ENCODE measurements at places on chromosomes 6 and 20.

DNA sequence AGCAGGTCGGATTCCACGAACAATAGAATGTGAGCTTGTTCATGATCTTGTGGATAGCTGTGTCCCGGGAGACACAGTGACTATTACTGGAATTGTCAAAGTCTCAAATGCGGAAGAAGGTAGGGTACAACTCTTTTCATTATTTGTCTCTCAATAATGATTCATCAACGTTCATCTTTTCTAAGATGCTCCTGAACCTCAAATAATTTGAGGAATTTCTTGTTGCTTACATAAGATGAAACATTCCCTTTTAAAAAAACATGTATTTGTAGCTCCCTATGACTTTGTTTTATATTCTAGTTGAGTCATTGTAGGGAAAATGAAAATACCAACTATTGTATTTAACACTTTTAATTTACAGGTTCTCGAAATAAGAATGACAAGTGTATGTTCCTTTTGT is 17.0 kb downstream of the MCM8 start:
- no peak for DNase-seq

GRCh38 chr6:169312658-169313346 is 59.2 kb upstream of the THBS2 start:
- no peak for DNase-seq

- peak; percentile 80 for DNase-seq
These were observed 44.9 kb upstream of the ID1 start for GRCh38 chr20:31560094-31560745.

DNA sequence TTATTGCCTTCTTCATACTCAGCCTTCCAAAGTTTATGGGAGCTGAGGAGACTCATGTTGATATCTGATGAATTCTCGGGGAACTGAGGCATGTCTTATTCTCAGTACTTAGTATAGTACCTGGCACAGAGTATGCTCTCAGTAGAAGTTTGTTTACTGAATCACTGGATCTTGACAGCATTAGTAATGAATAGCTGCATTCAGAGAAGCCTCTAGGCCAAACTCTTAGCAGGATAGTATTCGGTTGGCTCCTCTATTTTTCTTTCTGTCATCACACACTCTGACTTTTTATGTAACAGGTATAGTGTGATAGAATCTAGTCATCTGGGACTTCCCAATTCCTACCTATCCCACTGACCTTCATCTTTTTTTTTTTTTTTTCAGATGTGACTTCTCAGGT is 566.4 kb upstream of the MAN1A1 start:
- no peak for DNase-seq

GRCh38 chr6:98039904-98040607 is 757.0 kb upstream of the MMS22L start:
- no peak for DNase-seq

GRCh38 chr6:156336733-156337132 is 440.4 kb upstream of the ARID1B start:
- no peak for DNase-seq

DNA sequence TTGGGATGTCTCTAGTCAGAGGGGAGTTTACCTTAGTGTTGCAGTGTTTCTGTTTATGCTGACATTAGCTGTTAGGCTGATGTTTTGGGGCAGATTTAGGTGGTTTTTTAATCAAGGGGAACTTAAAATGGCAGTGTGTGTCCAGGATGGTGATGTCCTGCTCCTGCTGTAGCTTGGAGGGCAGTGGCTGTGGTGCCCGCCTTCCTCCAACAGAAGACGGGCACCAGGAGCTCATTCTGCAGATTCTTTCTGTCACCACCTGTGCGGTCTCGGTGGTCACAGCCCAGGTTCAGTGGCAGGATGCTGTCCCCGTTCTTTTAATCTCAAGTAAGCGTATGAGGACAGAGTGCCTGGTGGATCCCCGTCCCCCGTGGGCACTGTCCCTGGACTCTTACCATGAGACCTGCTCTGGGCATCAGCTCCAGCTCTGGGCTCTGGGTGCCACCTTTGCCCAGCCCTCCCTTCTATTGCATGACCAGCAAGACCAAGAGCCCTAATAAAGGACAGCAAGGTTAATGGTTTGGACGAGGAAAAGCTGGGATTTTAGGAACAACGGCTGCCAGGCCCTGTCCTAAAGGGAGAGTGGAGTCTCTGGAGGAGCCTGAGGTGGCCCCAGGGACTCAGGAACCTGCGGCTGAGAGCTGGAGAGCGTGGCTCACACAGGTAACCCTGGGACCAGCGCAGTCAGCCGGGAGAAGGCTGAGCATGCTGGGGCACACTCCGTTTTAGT is 217.3 kb downstream of the ERMARD start:
- DNase-seq, result no peak

GRCh38 chr20:555976-556385 is 12.4 kb upstream of the CSNK2A1 start:
- no peak for DNase-seq

- no peak for DNase-seq
These were observed 186.5 kb downstream of the MEI4 start for GRCh38 chr6:77839292-77839691.

GRCh38 chr20:59858425-59858824 is 75.0 kb downstream of the SYCP2 start:
- no peak for DNase-seq

Data from activated naive CD4-positive, alpha-beta T cell treated with Interleukin-2 at 50 U/mL for 16 hours (primary cell).